T follicular helper cell (primary cell): ENCODE measurements at places on chromosomes 4 and X.

- no peak for DNase-seq
Observed at GRCh38 chr4:146049802-146050201, 111.2 kb upstream of the ZNF827 start.

- no peak for DNase-seq
Observed at GRCh38 chr4:38749336-38749735, 33.5 kb downstream of the TLR10 start.

GRCh38 chr4:100742045-100742444 is 224.2 kb upstream of the EMCN start:
- no peak for DNase-seq

DNA sequence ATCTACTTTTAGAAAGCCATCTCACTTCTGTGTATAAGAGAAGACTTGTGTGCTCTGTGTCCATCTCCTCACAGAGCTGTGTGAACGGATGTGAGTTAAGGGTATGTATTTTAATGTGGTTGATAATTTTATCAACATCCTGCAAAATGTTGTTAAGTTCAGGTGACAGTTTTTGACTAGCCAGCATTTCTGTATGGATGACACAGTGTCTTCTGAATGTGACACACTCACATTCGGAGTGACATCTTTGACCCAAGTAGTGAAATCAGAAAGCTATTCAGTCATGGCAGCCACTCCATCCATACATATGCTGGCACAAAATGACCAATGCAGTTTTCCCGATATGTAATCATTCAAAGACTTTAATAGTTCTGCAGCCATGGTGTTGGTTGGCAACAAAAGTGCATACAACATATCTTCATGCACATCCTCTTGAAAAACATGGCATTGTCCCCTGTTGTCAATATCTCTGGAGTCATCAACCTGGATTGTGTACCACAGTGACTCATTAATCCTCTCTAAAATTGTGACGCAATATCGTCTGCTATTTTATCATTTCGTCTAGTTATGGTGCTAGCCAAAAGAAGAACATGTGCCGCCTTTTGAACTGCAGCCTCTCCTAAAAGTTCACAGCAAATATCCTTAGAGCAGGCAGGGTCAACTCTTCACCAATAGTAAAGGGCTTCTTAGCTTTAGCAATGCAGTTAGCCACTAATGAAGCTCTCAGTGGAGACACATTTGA is 6.8 kb upstream of the FGF2 start:
- no peak for DNase-seq

- no peak for DNase-seq
Observed at GRCh38 chr4:128871948-128872347, 62.4 kb downstream of the JADE1 start.

DNA sequence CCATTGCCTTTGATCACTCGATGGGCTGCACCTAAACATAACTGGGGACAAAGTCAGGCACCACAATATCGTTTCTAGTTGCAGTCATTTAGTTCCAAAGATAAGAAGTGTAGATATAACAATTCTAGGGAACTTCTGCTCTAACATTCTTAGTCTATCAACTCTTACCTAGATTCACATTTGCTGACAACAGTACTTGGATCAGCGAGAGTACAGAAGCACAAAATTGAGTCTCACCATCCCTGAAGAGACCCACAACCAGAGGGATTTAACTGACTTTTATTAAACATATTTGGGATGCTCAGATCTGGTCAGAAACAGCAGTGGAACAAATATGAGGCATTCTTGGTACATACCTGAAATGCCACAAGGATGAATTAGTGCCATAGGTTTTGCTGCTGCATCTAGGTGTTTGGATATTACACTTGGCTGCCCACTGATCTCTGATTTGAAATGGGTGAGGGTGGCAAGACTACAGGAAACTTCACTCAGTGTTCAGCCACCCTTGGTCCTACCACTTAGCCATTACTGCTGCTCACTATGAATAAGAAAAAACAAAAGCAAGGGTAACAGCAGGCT is 28.9 kb upstream of the HUWE1 start:
- DNase-seq = no peak

DNA sequence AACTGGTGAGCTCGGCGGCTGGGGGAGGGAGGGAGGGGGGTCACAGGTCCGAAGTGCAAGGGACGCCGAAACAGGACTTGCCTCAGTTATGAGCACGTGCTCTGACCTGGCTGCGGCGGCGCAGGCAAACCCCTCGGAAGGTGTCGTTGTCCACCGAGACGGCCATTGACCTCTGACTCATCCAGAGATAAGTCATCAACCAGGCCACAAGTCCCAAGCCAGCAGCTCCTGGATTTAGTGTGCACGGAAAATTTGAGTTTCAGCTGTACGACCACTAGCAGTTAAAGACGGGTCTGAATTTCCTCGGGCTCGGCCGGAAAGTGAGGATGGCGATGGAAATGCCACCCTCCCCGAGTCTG is 674 bp downstream of the SH3D19 start:
- DNase-seq = no peak
